Kidney epithelial cell (primary cell): ENCODE measurements at places on chromosomes 4 and X. TPM values are rescaled to one million over a fixed set of nuclear protein-coding genes. Genes with fewer than 3 reads are reported as not detected.

RHOXF2 gene
- total RNA-seq = not detected in 2 replicates

DNA sequence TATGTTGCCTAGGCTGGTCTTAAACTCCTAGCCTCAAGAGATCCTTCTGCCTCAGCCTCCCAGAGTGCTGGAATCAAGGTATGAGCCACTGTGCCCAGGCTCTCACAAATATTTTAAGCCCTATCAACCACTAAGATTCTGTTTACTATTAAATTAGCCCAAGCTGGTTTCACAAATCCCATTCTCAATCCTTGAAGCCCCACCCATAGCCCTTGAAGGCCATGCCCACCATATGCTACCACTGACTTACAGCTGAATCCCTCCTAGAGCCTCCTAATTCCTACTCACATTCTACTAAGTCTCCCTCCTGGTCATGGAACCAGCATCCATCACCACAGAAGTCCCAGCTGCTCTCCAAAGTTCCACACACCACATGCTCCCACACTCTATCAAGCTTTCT, 9.7 kb downstream of the GRIPAP1 start:
- DNase-seq = no peak

LRRC66 gene
- total RNA-seq = 0.04 and 0.68 TPM in 2 replicates

GRCh38 chr4:1039493-1040343, 28.3 kb downstream of the FGFRL1 start:
- DNase-seq = no peak

DNA sequence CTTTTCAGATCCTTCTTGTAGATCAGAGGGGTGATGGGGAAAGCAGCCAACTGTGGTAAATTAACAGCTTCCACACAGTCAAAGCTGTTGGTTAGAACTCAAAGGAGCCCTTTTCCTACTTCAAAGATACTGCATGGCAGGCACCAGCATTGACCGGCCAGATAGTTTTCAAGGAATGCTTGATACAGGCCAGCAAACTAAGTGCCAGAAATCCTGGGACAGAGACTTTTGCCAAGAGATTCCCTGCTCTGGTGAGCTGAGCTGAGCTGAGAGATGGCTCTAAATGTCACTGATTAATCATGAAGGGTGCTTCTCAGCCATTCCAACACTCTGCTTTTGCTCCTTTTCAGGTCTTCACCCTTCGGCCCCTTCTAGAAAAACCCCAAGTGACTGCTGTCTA, 131.6 kb upstream of the MED14 start:
- no peak for DNase-seq

GRCh38 chr4:184102927-184103326, 114.7 kb downstream of the ENPP6 start:
- no peak for DNase-seq

DNA sequence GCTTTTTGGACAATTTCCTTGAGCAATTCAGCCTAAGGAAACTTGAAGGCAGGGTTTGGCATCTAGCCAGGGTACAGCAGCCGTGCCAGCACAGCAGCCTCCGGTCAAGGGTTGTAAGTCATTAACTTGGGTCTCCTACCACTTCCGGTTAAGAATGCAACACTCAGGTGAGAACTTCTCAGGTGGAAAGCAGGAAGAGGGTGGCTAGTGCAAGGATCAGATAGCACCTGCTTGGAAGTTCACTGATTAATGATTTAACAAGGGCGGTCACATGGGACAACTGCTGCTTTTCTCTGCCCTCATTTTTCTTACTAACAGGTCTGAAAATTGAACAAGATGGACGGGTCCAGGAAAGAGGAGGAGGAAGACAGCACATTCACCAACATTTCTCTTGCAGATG, 30.1 kb upstream of the SCOC start:
- peak; percentile 87 for DNase-seq

MAGED4 gene
- total RNA-seq = 20.7 and 32.5 TPM in 2 replicates

GRCh38 chrX:54482839-54483593, 13.0 kb downstream of the FGD1 start:
- no peak for DNase-seq

GPR101 gene
- total RNA-seq = not detected in 2 replicates

DNA sequence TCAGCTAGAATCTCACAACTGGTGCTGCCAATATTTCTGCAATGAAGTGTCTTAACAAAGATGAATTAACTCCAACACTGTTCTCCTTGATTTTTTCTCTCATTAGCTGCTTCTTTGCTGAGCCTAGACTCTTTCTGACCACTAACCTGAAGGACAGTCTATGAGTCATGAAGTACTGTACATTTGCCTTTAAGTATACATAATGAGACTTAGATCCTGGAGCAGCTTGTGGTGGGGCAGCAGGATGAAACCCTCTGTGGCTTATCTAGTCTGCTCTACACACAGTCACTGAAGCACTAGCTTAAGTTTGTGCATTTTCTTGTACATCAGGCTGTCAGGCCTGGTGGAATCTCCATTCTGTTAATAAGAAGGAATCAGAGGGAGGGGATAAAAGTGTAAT, 307.4 kb upstream of the SMIM31 start:
- DNase-seq = peak; percentile 14
